ENCODE measurements at places on chromosomes 6 and 20. TPM values are rescaled to one million over a fixed set of nuclear protein-coding genes. Genes with fewer than 3 reads are reported as not detected.

DNA sequence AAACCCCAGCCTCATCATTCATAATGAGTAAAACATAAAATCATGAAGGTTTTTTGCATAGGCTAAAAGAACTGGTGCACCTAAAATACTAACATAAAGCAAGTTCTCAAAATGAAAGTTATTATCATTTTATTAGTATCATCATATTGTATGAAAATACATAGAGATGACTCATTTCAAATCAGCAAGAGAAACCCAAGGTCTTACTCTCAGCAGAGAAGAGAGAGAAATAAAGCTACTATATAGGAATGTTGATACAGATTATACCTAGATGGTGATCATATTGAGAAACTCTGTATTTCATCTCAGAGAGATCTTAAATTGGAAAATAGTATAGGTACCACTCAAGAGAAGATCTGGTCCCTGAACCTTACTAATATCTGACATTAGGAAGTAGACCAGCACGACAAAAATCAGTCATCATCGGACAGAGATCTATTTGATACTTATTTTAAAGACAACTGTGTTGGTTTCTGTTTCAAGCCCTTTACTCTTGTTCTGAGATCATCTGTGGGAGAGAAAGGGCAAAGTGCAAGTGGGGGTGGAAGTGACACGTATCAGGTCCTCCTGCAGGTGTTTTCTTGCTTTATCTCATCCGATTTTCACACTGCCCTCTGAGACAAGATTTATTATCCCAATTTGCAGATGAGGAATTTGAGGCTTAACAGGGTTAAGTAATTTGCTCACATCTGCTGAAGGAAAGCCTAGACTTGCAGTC, 532.3 kb downstream of the MAFB start:
- no peak for DNase-seq

Gene PKHD1
- total RNA-seq, result not detected

- no peak for DNase-seq
These were observed 514 bp downstream of the TCFL5 start for GRCh38 chr20:62860924-62861691.

- no peak for DNase-seq
These were observed 205.3 kb upstream of the FOXA2 start for GRCh38 chr20:22789676-22790075.

Gene TNFRSF6B
- 4.7 TPM for total RNA-seq

DNA sequence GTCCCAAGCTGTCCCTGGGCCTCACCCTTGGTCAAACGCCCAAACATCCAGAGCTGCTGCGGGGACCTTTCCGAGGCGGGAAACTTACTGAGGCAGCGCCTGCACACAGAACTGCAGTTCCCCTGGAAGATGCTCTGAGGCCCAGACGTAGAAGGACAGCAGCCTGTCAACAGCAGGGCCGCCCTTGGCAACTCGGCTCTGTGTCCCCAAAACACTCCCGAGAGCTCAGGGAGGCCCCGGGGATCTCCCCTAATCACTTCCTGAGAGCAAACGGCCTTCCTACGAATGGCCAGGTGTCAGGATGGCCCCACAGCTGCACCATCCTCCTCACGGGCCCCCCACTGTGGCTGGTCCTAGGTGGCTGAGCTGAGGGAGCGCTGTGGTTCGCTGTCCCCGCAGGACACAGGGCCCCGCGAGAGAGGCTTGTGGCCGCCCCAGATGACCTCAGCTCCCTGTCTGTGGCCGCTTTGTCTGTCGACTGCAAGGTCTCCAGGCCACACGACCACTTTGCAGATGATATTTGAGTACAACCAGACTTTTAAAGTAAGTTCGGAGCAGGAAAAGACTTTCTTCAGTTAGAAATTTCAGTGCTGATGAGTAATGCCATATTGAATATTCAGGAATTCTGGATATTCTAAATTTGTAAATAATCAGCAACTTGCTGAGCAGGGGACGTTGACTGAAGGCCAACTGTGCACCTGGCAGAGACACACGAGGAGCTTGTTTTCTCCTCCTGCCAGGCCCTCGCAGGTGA, 46.0 kb downstream of the DLL1 start:
- no peak for DNase-seq

- no peak for DNase-seq
These were observed 398.8 kb downstream of the ESR1 start for GRCh38 chr6:152206072-152206818.

DNA sequence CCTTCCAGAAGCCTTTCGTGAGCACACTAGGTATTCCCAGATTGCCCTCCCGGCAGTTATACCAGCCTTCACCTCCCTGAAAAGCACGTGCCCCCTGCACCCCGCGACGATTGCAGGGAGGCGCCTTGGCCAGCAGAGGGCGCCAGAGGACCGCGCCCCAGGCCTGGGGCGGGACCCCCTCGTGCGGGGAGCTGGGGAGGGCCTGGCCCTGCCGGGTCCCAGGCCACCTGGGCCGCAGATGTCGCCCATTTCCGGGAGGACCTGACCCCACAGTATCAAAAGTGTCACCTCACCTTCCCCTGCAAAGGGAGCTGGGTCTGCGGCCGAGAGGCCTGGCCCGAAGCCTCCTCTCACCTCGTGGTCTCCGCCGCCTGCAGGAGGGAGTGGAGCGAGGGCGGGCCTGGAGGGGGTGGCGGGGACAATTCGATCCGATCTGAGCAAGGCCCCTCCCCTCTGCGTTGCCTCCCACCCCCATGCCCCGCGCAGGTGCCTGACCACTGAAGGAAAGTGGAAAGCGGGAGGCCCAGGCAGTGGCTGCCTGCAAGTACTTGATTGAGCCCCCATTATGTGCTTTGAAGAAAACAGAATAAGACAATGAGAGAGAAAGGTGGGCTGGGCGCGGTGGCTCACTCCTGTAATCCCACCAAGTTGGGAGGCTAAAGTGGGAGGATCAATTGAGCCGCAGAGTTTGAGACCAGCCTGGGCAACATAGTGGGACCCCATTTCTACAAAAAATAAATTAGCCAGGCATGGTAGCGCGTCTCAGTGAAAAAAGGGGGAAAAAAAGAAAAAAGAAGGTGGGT, 3.5 kb upstream of the SNAI1 start:
- DNase-seq, result no peak

Gene SLC35F1
- 0.48 TPM for total RNA-seq

- DNase-seq, result peak; percentile 71
These were observed 38.4 kb downstream of the PPP1R3G start for GRCh38 chr6:5123296-5124143.

- no peak for DNase-seq
These were observed 759.8 kb downstream of the PTPRT start for GRCh38 chr20:42429761-42430458.

Gene NR2E1
- not detected for total RNA-seq

Gene LRRC1
- 6.2 TPM for total RNA-seq

- no peak for DNase-seq
These were observed 2.1 kb upstream of the COL20A1 start for GRCh38 chr20:63290677-63291472.

Gene TMEM244
- not detected for total RNA-seq

Data from mesenteric fat pad (tissue), 1 donor.